GDM1 (cell line): ENCODE measurements at places on chromosomes 12 and 14.

GRCh38 chr14:95609398-95609990 lies 74.6 kb downstream of the GLRX5 start:
- peak; percentile 4 for DNase-seq

GRCh38 chr14:92121207-92121669 lies 268 bp downstream of the NDUFB1 start:
- DNase-seq, result no peak

DNA sequence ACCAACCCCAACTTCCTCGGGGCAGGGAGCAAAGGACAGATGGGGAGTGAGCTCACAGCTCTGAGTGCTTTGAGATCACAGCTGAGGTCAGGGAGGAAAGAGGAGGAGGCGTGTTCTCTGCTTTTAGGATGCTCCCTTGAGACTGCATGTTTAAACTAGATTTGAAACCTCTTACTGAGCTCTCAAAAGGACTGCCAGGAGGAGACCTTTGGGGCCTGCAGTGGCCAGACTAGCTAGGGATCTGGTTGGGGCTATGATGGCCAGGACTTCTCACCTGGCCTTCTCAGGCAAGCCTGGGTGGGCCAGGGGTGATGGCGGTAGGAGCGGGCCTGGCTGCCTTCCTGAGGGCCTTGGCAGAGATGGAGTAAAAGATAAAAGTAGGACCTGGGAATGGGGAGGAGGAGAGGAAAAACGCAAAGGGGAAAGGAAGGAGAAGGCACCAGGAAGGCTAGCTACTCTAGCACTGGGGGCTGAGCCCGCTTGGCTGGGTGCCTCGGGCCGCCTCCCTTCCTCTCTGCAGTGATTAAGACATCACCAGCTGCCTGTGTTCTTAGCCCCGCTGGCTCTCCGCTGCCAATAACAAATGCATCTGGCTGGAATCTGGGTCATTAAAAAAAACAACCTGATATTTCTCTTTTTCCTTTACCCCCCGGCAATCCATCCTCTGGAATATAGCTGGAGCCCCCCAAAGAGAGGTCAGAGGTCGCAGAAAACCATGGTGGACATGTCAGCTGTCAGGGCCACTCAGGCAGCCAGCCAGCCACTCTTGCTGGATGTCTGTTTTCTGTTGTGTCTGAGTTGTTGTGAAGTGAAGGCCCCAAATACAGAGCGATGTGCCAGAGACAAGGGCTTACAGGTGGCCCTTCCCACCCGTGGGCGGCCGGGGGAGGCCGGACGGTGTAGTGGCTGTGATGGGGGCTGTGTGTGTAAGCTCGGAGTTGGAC lies 141.3 kb downstream of the TSPAN9 start:
- no peak for DNase-seq

DNA sequence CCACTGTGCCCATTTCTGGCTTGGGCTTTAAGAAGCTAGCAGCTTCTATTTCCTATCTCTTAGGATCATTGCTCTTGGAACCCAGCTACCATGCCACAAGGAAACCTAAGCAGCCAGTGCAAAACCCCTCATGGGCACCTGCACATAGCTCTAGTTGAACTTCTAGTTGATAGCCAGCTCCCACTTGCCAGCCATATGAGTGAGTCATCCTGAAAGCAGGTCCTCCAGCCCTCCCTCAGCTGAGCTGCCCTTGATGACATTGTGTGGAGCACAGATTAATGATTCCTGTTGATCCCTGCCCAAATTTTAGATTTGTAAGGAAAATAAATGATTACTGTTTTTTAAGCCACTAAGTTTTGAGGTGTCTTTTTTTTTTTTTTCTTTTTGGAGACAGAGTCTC lies 234.2 kb upstream of the FBXO33 start:
- no peak for DNase-seq

DNA sequence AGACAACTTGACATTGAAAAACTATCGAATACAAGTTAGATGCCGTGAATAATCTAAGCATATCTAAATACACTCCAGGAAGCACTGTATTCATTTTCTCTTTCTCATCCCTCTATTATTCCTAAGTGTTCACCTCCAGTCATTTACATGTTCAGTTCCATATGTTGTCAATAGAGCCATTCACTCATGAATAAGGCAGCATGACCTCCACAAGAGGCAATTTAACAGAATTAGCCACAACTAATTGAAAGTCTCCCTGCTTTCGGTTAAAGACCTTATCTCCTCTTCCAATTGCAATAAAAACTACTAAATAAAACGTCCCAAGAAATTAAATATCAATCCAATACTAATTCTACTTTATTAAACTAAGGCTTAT lies 1.8 kb downstream of the LRIG3 start:
- DNase-seq, result no peak

DNA sequence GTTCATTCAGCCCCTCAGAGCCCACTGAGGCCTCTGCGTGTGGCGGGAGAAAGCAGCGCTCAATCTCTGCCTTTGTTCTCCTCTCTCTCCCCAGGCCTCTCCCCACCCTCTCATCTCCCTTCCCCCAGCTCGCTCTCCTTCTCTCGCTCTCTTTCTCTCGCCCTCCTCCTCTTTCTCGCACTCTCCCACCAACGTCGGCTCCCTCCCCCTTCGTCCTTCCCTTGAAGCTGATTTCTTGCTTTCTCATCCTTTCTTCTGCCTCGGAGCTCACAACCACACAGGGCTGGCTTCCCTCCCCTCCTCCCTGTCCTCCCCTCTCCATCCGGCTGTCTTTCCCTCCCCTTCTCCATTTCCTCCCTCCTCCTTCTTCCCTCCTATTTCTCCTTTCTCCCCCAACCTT lies 96.4 kb downstream of the LRRC74A start:
- DNase-seq, result no peak

- no peak for DNase-seq
Observed at GRCh38 chr14:39451811-39452210, 19.6 kb upstream of the FBXO33 start.

GRCh38 chr12:107092669-107093416 lies 506 bp downstream of the CRY1 start:
- DNase-seq, result no peak

DNA sequence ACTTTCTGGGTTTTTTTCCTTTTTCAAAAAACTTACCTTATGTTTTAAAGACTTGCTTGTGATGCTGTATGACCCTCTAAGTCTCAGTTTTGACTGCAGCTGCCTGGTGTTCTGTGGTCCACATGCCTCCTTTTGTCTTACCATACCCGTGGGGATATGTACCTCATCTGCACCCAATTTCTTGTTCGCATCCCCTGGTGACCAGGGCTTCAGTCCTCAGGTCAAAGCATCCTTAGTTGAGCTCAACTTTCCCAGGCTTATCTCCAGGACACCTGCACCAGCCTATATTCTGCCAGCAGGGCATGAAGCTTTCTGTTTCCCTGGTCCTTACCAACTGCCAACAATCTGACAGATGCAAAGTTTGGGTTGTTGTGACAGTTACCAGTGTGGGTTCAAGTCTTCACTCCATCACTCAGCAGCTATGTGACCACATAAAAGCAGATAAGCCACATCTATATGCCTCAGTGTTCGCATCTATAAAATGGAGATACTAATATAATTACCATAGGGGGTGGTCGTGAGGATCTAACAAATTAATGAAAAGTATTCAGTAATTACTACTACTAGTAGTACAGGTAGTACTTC lies 94.0 kb downstream of the NTF3 start:
- no peak for DNase-seq

GRCh38 chr14:26137161-26137560 lies 460.7 kb downstream of the NOVA1 start:
- no peak for DNase-seq

- DNase-seq, result no peak
Observed at GRCh38 chr14:60346706-60347105, 97.7 kb downstream of the PPM1A start.

DNA sequence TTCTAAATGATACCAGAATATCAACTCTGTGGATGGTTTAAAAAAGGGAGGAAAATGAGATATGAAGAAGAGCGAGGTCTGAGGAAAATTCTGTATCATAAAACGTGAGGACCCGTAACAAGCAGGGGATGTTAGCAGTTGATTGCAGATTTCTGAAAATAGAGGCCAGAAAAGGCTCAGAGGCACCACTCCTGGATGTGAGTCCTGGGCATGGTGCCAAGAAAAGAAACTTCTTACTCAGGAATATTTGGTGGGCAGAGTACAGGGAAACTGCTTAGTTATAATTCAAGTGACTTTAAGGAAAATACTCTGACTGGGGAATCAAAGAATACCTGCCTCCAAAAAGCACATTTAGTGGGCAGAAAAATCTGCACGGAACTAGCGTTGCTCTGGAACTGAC lies 85.5 kb downstream of the PRICKLE1 start:
- no peak for DNase-seq

DNA sequence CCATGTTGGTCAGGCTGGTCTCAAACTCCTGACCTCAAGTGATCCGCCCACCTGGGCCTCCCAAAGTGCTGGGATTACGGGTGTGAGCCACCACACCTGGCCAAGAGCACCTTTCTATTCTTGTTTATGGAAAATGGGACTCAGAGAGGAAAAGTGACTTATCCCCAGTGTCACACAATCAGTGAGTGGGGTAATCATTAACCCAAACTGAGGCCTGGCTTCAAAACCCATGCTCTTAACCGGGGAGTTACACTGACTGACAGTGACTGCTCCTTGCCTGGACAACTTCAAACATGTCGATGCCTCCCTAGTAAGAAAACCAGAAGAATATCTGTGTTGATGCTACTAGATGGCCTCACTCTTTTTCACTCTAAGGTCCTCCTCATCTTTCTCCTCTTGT lies 7.3 kb downstream of the CLEC7A start:
- DNase-seq, result no peak

GRCh38 chr12:4742416-4742970 lies 22.3 kb downstream of the GALNT8 start:
- no peak for DNase-seq

GRCh38 chr14:98704441-98704840 lies 567.6 kb downstream of the BCL11B start:
- DNase-seq, result no peak

- DNase-seq, result no peak
Observed at GRCh38 chr12:93882763-93883162, 205.6 kb downstream of the CRADD start.

GRCh38 chr14:64940336-64940910 lies 2.1 kb downstream of the GPX2 start:
- DNase-seq, result no peak

DNA sequence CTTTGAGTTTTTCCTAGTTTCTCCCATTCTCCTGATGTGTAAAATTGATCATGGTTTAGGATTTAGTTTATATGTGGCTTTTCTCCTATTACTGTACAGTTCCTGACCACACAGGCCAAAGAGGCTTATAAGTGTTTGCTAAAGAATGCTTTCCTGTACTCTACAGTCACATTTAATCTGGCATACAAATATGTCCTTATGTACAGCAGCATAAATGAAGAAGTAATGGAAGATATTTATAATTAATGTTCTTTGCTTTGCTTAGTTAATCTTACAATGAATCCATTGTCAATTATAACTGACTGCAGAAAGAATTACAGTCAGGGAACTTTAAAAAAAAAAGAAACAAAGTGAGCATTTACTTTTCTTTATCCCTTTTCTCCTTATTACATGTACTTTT lies 293.9 kb downstream of the KCNC2 start:
- no peak for DNase-seq

GRCh38 chr12:129530984-129531383 lies 372.8 kb downstream of the TMEM132D start:
- no peak for DNase-seq

DNA sequence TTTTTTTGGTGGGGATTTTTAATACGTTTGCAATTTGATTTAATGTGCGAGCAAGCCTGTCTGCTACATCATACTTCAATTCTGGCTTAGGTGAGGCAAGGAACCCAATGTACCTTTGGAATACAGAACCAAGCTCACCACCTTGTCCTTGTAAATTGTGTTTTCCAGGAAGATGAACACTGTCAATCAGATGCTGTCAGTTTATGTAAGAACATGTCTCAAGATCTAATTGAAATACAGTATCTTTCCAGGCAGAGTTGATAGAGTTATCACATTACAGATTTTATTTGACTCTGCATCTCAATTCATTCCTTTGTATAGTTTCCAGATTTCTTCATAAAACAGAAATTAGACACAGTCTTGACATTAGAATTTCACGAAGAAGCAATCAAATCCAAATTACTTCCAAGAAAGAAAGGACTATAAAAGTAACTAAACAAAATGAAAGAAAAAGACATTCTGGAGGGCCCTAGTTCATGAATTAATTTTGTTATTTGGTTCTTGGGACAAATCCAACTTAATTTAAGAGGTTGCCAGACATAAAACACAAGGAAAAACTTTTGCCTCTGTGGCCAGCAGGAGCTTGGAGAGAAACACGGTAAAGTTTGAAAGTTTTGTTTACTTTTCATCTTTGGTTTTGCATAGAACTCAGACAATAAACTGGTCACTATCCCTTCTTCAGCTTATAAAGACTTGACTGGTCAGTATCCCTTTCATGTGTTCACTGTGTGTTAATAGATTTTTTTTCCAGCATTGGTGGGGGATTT lies 16.4 kb upstream of the MED13L start:
- DNase-seq, result no peak

GRCh38 chr12:83573671-83574070 lies 887.0 kb downstream of the TMTC2 start:
- no peak for DNase-seq

DNA sequence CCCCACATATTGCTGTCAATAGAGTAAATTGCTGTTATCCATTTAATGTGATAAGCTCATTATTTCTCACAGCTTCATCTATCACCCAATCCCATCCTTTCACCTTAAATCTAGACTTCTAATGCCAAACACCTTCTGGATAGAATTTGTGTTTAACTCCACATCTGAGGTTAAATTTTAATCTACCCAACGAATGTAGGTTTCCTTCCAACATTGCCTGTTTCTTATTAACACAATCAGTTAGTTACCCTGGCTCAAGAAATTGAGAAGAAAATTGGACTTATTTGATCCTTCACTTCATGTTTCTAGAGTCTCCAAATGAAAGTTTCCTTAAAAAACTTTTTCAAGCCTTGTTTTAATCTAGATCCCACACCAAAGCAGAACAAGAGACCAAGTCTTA lies 67.3 kb downstream of the PTPRO start:
- DNase-seq, result no peak

DNA sequence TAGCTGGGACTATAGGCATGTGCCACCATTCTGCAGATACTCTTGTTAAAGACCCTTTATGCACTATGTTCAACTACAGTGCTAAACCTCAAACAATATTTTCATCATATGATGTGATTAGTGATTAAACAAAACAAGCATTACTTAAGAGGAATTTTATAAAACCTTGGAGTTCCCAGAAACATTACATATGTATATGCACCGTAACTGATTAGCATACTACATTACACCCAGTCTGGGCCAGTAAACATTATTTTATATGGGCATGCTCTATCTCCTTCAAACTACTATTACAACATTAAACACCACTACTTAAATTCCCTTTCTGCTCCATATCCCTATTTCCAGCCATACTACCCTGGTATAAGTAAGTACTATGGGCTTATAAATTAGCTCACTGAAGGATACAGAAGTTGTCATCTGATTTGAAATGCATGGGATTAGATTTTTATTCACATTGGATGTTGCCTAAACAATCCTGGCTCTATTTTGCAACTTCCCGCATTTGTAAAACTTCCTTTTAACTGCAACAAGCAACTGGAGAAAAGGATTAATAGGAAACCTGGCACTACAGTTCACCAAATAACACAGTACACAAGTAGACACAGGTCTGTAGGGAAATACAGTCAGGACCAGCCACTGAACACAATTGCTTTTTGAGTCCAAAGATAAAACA lies 205.8 kb downstream of the MED13L start:
- no peak for DNase-seq
